ENCODE measurements at places on chromosomes 2 and 18. TPM values are rescaled to one million over a fixed set of nuclear protein-coding genes. Genes with fewer than 3 reads are reported as not detected.

HOXD12 gene
- not detected for total RNA-seq

SALL3 gene
- not detected for total RNA-seq

DNA sequence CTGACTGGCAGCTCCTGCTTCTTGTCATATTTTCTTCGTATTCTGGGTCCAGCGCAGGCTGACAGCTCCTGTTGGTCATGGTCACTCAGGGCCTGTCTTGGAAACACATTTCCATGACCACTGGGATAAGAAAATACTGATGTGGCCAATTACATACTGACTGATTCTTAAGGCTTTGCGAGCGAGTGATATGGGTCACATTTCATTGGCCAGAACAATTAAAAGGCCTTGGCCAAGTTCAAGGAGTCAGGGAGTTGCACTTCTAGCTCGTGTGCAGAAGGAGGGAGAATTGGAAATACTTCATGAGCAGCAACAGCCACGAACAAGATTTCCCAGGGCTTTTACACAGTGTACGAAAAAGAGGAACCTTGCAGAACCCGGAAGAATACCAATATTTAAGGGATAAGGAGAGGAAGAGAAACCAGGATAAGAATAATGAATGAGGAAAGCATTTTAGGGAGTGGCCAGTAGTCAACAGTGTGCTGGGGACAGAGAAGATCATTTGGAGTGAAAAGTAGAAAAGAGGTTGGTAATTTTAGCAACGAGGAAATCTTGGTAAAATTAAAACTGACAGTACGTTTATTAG lies 149.5 kb downstream of the ATP9B start:
- no peak for DNase-seq

- DNase-seq, result no peak
These were observed 219.6 kb downstream of the CELF4 start for GRCh38 chr18:37346048-37346447.

DNA sequence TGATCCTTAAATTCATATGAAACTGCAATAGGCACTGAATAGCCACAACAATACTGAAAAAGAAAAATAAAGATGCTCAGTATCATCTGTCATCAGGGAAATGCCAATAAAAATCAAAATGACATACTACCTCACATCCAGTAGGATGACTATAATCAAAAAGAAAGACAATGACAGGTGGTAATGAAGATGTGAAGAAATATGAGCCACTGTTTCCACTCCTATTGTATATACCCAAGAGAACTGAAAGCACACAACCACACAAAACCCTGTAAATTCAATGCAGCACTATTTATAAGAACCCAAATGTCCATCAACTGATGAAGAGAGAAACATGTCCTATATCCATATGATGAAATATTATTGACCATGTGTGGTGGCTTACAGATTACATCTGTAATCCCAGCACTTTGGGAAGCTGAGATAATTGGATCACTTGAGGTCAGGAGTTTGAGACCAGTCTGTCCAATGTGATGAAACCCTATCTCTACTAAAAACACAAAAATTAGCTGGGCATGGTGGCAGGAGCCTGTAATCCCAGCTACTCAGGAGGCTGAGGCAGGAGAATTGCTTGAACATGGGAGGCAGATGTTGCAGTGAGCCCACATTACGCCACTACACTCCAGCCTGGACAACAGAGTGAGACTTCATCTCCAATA lies 39.9 kb downstream of the MAP3K2 start:
- no peak for DNase-seq

DNA sequence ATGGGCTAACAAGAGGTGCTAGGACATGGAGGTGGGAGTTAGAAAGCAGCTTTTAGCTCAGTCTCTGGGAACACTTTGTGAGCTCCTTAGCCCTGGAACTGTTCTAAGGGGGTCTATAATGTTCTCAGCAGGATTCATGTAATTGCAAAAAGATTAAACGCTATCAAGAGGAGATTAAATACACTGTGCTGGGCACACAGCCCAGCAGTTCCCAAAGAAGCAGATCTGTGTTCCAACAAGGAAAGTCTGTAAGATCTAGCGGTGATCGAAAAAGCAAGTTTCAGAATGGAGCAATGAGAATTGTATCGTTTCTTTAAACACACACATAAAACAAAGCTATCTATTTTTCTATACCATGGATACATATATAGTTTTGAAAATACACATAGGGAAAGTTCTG lies 2.4 kb upstream of the ARID5A start:
- no peak for DNase-seq

- no peak for DNase-seq
These were observed 4.4 kb downstream of the TEX44 start for GRCh38 chr2:231597014-231597611.

DNA sequence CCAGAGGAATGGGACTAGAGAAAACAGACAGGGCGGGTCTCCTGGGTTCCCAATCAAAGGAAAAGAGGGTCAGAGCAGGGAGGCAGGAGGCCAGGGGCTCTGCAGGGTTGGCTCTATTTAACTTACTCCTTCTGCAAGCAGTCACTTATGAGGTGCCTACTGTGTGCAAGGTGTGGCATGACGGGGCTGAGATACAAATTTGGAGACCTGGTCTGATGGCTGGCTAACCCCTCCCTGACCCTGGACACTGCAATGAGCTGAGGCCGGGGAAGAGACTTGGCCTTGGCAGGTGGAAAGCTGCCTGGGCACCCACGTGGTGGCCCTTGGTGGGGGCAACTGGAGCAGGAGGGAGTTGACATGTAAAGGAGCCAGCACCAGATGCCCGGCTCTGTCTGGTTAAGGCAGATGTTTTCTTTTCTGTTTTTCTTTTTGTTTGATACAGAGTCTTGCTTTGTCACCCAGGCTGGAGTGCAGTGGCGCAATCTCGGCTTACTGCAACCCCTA lies 148.5 kb upstream of the GATA6 start:
- DNase-seq, result no peak

GRCh38 chr2:70715071-70715985 lies 52.7 kb downstream of the ADD2 start:
- no peak for DNase-seq

PCARE gene
- total RNA-seq, result not detected

All from activated CD4-positive, alpha-beta memory T cell treated with anti-CD3 and anti-CD28 coated beads for 36 hours (primary cell).